CD14-positive monocyte (primary cell): ENCODE measurements at places on chromosomes 16 and 17. TPM values are rescaled to one million over a fixed set of nuclear protein-coding genes. Genes with fewer than 3 reads are reported as not detected.
A peak's percentile ranks its signal among the peaks of the same experiment; 100 is the strongest.

NTN1 gene
- polyA plus RNA-seq, result 0.01 and 0.04 TPM in 2 replicates

GRCh38 chr16:72380283-72380682, 208.3 kb upstream of the PMFBP1 start:
- DNase-seq, result no peak

DNA sequence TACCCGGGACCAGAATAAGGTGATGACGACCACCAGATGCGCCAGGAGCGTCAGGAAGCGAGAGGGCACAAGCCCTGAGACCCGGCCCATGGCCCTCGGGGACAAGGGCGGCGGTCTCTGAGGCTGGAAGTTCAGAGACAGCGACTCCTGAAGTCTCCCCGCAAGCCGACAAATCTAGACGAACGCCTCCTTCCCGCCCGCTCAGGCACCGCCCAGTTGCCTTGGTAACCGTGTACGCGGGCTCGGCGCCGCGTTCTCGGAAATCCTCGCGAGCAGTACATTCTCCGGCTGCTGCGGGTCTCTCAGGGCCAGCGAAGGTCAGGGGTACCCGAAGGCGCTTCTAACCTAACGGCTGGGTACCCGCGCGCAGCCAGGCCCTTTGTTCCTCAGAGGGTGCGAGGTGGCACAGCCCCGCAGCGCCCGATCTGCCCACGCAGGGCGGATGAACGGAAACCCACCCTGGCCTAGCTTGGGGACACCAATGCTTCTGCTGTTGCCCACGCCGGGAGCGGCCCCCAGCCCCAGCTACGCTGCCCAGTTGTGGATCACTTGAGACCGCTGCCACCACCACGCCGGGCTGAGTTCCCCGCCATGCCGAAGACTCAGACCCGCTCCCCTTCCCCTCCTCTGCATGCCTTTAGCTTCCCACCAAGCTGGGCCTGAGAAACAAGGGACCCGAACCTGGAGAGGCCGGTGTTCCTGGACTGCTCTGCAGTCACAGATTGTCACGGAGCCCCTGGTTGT, at the start of gene TMEM107:
Gene TMEM107 (minus strand): TSS at position 184 of the 744 bp plus-strand sequence. CDS start 94 bp downstream, at position 90.
- DNase-seq, result peak; percentile 82

DNA sequence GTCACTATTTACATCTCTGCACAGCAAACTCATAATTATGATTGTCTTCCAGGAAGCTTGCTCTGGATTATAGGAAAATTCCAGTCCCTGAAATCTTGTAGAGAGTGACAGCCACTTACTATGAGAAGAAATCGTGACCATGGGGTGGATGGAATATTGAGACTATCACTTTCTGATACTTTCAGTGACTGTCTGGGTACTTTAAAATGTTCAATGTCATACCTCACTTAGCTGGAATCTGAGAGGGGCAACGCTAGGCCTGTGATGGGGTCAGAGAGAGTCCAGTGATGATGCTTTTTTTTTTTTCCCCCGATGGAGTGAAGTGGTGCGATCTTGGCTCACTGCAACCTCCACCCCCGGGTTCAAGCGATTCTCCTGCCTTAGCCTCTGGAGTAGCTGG, 32.2 kb upstream of the RGS9 start:
- no peak for DNase-seq

GRCh38 chr16:17289674-17290635, 180.8 kb downstream of the XYLT1 start:
- no peak for DNase-seq

GRCh38 chr17:41167561-41167960, 460 bp downstream of the KRTAP4-3 start:
- DNase-seq, result no peak

KCTD11 gene
- polyA plus RNA-seq, result 3.4 and 3.5 TPM in 2 replicates

- DNase-seq, result no peak
Measured at GRCh38 chr16:84410361-84411138, 42.2 kb downstream of the ATP2C2 start.

- no peak for DNase-seq
Measured at GRCh38 chr17:49630113-49630900, 47.6 kb downstream of the SPOP start.

- no peak for DNase-seq
Measured at GRCh38 chr17:80285237-80285920, 24.7 kb downstream of the RNF213 start.

GRCh38 chr16:51440131-51440889, 289.2 kb upstream of the SALL1 start:
- no peak for DNase-seq

FOXC2 gene
- not detected in 2 replicates for polyA plus RNA-seq

CCDC200 gene
- polyA plus RNA-seq, result not detected

DNA sequence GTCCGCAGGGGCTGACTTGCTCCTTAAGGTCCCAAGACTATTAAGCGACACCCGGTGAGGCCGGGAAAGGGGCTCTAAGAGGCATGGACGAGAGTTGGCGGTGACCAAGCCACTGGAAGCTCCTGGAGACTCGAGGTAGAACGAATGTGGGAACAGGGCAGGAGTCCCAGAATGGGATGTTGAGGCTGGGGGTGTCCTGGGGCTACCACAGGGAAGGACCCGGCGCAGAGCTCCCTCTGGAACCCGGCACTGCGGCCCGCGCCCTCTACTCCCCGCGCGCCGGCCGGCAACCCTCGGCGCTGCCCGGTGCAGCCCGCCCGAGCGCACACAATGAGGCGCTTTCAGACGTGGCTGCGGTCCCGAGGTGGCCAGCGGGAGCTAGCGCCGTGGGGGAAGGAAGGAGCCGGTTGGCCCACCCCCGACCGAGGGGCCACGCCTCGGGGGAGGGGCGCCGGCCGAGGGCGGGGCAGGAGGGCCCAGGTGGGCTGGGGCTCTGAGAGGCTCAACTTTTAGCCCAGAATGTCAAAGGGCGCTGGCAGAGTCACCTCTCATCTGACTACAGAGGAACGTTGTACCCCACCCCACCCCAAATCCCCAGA, at the start of gene CHST6:
Gene CHST6 (minus strand): TSS at position 366 of the 599 bp plus-strand sequence. CDS start 15,613 bp downstream, outside the sequence.
- DNase-seq, result no peak

DNA sequence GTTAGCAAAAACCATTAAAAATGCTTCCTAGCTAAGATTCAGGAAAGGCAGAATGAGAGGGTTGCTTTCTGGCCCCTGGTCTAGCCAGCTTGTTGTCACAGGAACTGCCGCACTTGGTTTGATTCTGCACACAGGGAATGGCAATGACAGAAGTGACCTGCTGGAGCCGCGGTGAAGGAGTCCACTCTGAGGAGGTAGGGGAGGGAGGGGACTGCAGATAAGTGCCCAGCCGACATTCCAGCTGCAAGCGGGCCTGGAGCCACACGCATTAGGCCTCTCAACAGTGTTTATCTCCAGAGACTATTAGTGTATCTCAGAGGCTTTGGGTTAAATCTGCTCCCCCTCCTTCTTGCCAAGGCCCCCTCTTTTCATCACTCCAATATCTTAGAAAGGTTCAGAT, 38.6 kb downstream of the CDRT15 start:
- no peak for DNase-seq
